ENCODE measurements at places on chromosomes 4 and X.

DNA sequence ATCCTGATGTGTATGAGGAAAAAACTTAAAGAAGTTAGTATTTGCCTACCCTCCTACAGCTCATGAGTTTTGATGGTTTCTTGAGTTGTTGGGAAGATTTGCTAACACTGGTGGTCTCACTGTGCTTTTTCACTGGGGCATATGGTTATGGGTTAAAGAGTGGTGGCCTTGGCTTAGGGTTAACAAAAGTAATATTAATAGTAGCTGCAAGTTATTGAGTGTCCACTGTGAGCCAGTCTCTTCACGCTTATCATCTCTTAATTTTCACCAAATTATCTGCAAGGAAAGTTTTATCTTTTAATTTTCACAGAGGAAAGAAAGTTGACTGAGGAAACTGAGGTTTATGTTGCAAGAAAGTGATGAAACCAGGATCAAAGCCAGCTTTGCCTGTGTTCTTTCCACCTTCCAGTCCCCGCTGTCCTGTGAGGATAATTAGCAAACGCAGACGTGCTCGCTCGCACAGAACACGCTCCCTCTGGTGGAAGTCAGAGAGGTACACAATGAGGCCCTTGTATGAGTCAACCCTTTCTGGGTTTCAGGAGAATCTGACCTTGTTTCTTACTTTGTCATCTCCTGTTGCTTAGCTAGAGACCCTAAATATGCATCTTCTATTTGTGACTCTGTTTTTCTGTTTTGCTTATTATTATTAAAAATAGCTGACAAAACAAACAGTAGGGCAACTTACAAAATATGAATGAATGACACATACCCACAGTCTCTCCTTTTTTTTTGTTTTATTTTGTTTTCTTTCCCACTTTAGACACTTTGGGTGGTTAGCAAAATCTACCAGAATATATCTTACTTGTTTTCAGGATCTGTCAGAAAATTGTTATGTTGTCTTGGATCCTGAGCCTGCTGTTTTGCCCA lies 94.3 kb downstream of the DDIT4L start:
- peak; percentile 53 for DNase-seq

DNA sequence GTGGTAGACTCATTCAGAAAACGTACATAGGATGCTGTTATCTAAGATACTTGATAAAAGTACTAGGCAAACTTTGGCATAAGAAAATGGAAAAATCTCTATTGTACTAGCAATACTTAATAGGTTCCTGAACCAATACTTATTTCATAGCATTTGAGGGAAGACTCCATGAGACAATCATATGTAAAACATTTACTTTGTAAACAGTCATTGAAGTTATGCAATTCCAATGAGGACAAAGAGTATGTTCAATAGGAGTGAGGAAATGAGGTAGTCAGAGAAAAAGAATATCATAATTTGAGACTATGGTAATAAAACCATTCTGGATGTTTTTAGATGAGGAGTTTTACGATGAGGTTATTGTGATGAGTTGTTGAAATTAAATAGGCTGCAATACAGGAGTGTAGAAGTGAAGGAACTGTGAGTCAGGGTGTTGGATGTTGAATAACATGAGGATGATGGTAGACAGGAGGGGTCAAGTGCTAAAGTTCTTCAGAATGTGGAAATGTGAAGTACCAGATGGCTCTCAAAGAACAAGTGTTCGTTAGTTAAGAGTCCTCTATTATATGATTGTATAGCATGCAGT lies 397.9 kb downstream of the PPP3CA start:
- no peak for DNase-seq

GRCh38 chr4:83010522-83011318 lies at the start of gene LIN54:
Gene LIN54 (minus strand): TSS chr4:83010823. CDS start chr4:82984844, 25,979 bp downstream.
- DNase-seq = peak; percentile 38

GRCh38 chrX:68999931-69000330 lies 165.3 kb downstream of the PJA1 start:
- no peak for DNase-seq

DNA sequence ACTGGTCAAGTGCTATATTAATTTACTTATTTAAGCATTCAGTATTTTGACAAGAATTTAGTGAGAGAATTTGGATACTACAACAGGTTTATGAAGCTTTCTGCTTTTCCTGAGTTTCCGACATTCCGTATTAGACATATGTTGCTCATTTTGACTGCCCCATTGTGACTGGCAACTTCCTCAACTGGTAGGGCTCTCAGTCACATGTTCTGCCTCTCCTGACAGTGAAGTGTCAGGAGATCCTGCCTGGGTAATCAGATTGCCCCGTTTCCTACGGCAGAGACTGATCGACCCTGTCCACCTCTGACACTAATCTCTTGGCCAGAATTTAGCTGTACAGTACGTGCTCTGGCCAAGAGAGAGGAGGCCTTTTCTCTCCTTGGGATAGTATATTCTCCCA lies 49.5 kb downstream of the CLNK start:
- no peak for DNase-seq

- DNase-seq = peak; percentile 56
These were observed 10.0 kb downstream of the QRFPR start for GRCh38 chr4:121370729-121371325.

DNA sequence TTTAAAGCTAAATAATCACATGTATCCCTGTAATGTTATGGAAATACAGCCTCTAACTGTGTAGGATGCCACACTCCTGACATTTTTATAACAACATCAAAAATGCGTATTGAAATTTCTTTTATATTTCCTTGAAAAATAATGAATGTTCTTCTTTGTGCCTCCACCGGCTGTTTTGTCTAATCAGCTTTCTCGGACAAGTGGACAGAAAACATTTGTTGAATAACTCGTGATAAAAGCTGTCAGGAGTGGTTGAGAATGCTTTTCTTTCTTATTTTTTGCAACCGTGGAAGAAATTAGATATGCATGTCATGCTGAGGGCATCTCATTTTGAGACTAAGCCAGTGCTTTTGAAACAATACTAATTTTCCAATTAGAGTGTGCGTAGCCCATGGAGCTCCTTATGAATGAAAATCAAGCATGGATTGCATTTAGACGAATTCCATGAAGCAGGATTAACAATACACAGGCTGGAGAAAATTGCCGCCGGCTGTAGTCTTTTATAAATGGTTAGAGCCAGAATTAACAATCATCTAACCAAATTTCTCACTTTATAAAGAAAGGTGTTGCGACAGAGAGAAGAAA lies 614.5 kb upstream of the LCORL start:
- no peak for DNase-seq

GRCh38 chrX:28946846-28947245 lies 359.6 kb downstream of the IL1RAPL1 start:
- DNase-seq = no peak

GRCh38 chr4:11647433-11647832 lies 218.7 kb upstream of the HS3ST1 start:
- no peak for DNase-seq

DNA sequence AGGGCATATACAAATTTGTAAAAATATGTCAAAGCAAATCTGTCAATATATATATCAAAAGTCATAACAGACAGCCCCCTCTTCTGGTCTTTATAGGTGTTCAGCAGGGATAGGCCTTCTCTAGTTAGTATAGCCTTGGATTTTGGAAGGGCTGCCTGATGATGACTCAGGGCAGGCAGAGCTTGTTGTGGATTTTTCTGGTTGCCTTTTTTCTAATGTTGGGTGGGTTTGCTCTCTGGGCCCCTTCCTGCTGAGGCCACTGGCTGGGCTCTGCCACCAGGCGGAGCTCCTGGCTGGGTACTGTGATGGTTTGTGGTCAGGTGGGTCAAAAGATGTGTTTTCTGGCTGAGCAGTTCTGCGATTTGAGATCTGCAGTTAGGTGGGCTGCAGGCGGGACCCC lies 294.2 kb downstream of the GRIA2 start:
- DNase-seq = no peak

- DNase-seq = no peak
These were observed 44.5 kb downstream of the AASDH start for GRCh38 chr4:56342746-56343145.

DNA sequence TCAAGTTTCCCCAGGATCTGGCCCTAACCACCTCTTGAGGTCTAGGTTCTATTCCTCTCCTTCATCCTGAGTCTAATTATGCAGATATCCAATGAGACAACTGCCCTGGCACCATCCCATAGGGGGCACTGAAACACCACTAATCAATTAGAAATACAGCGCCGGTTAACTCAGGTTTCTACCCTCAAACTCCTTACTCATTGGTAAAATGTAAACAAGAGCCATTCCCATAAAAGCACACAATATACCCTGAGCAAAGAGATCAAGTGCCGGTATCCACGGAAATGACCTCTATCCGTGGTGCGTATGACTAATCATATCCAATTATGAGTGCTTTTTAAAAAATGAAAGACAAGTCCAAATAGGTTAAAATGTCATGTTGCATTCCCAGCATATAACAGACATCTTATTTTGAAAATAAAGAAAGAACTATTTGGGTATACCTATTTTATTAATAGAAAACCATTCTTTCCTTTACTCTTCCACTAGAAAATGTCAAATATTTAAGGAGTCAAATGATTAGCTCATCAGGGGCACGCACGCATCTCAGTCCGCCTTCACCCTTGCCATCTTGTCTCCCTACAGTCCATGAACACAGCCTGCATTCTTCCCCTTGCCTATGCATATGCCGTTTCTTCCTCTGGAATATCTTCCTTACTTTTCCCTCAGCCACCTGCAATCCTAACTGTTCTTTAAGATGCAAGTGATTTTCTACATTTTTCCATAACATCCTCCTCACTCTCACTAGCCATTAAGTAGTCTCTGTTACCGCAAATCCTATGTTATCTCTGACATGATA lies 141.1 kb downstream of the MAML3 start:
- peak; percentile 91 for DNase-seq

DNA sequence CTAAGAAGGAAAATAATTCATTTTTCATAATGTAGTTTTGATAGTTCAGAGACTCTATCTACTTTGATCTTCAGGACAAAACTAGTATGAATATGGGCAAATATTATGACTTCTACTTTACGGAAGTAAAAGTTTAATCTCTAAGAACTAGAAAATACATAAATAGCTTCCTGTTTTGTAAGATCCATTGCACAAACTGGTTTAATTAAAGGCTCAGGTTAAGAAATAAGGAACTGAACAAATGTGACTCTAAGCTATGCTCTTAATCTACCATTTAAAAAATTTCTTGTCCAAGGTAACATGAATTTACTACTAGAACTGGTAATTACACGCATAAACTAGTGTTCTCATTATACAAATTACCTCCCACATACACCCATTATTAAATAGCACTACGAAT lies 360.6 kb downstream of the INPP4B start:
- DNase-seq = no peak

GRCh38 chr4:75484190-75484589 lies 30.0 kb downstream of the RCHY1 start:
- no peak for DNase-seq

DNA sequence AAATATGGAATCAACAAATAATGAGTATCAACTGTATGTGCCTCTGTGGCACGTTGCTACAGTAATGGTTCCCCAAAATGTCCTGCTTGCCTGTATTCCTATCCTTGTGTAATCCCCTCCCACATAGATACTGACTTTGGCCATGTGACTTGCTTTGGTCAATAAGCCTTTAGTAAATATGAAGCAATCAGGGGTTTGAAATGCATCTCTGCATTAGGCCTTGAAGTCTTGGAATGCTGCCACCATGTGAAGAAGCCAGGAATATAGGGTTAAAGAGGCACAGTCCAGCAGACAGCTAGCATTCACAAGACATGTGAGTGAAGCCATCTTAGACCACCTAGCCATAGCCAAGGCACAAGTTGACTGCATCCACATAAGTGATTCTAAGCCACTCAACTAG lies 190.9 kb downstream of the GABRB1 start:
- DNase-seq = no peak

- DNase-seq = peak; percentile 95
These were observed 4.1 kb downstream of the PLAC8 start for GRCh38 chr4:83110223-83110945.

GRCh38 chr4:189092581-189092980 lies 848.1 kb upstream of the FRG1 start:
- no peak for DNase-seq

GRCh38 chr4:81605271-81605670 lies 133.6 kb upstream of the RASGEF1B start:
- DNase-seq = no peak

DNA sequence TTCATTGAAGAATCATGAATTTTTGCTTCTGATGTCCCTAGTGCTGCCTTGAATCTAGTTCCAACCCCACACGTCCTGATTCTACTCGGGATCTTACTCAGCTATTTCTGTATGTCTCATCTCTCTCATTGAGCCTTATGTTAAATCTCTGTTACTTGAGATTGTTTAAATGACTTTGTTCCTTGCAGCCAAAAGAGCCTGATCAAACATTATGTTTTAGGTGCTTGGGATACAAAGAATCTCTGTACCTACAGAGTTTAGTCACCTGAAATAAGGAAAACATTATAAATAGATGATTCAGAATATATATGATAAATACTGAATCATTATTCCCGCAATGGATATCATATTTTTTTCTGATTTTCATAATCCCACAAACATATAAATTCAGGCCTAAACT lies 13.7 kb upstream of the ANKRD50 start:
- DNase-seq = no peak

- no peak for DNase-seq
These were observed 113.8 kb upstream of the PUDP start for GRCh38 chrX:7261672-7262332.

DNA sequence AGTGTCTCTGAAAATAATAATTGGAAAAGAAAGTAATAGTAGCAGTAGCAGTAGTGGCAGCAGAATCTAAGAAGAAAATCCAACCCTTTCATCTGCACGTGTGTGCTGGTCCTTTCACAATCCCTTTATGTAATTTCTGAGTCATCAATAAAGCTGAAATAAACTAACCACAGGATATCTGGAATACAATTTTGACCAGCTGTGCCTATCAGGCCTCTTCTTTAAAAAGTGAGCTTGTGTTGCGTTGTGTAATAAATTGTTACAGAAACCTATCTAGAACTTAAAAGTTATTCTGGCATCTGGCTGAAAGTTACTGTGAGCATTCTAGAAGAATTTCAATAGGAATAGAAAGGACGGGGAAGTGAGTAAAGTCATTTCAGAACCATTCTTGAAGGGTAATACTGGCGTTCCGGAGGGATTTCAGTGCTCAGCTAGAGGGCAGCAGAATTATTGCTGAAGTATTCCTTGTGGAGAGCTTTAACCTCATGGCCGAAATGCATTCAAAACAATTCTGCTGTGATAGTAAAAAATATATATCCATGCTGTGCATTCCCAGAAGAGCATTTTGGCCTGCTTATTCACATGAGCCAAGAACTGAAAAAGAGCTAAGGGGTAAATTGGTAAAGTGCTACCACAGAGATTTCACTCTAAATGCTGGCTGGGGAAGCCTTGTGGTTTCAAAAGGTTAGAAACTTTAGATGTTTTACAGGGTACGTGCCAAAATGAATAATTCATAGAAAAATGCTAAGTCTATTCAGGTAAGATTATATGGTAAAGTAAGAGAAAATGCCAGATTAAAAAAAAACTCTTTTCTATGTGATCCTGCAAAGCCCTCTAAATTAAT lies 260.6 kb downstream of the NKX6-1 start:
- no peak for DNase-seq

GRCh38 chr4:48133669-48134068 lies 381 bp downstream of the TXK start:
- DNase-seq = no peak

DNA sequence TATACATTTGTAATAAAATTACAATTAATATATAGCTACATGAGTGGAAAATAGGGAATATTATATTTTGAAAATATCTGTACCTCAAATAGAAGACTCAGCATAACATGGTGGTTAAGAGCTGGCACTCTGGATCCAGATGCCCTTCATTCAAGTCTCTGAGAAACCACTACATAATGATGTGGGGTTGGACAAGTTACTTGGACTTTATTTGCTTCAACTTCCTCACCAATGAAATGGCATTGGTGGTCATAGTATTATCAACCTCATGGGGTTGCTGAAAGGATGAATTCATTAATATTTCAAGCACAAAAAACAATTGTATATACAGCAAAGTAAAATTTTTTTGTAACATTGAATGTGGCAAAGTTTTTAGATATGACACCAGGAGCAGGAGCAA lies 46.4 kb upstream of the UGT2B7 start:
- DNase-seq = no peak

Measured in NCI-H1092 treated with DMSO at 0.1 percent for 48 hours (cell line).